ENCODE measurements at places on chromosomes 1 and 21. TPM values are rescaled to one million over a fixed set of nuclear protein-coding genes. Genes with fewer than 3 reads are reported as not detected.

- H3K27me3 ChIP-seq = no peaks in the 10 kb centered on the region
- no peak overlapping the region for H3K4me3 ChIP-seq
- no peaks in the 10 kb centered on the region for H3K36me3 ChIP-seq
- DNase-seq = no peak
- no peaks in the 10 kb centered on the region for H3K4me1 ChIP-seq
These were observed 74.9 kb upstream of the APP start for GRCh38 chr21:26245428-26245827.

- no peak for DNase-seq
- H3K27me3 ChIP-seq = no peaks in the 10 kb centered on the region
- H3K4me3 ChIP-seq = no peak overlapping the region
- H3K4me1 ChIP-seq = peaks cover 17% of the 10 kb centered on the region
These were observed 17.3 kb upstream of the SELENON start for GRCh38 chr1:25782608-25783201.

DNA sequence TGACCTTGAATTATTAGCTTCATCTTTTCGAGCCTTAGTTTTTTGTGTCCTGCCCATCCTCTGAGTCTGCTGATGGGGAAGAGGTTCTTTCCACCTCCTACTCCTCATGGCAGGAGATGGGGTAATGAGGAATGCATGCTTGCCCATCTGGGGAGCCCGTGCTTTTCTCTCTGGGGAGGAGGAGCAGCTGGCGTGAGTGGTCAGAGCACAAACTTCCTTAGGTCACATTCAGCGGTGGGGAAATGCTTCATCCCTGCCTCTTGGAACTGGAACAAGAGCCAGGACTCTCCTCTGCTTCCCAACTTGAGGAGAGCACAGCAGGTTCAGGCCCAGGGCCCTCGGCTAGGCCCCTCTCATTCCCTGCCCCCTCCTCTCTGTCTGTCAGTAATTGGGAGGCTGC lies 155.0 kb downstream of the PCNX2 start:
- DNase-seq = no peak
- peaks cover 20% of the 10 kb centered on the region for H3K4me1 ChIP-seq
- H3K27ac ChIP-seq = no peak overlapping the region
- H3K4me3 ChIP-seq = no peak overlapping the region
- no peaks in the 10 kb centered on the region for H3K27me3 ChIP-seq
- no peaks in the 10 kb centered on the region for H3K36me3 ChIP-seq

DNA sequence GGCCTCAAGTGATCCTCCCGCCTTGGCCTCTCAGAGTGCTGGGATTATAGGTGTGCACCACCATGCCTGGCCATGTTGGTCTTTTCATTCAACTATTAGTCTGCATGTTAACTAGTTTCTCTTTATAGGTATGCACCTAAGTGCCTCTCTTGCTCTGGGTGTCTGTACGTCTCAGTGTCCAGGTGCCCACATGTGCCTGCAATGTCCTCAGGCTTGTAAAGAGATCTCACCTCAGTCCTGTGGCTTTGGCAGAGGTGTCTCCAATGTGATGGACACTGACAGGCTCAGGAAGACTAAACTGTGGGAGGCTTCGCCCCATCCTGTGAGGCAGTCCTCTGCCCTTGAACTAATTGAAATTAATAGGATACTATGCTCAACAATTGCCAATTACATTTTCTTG lies 526.3 kb downstream of the PTPRU start:
- H3K4me3 ChIP-seq = no peak overlapping the region
- H3K27ac ChIP-seq = no peak overlapping the region
- peaks cover 23% of the 10 kb centered on the region for H3K27me3 ChIP-seq
- DNase-seq = no peak
- H3K4me1 ChIP-seq = no peaks in the 10 kb centered on the region
- no peaks in the 10 kb centered on the region for H3K36me3 ChIP-seq

The TDRD10 gene
- not detected for total RNA-seq

Data from PC-3 (cell line).